ENCODE measurements at places on chromosomes 12 and 14. TPM values are rescaled to one million over a fixed set of nuclear protein-coding genes. Genes with fewer than 3 reads are reported as not detected.

- H3K36me3 ChIP-seq, result no peaks in the 10 kb centered on the region
- H3K4me1 ChIP-seq, result peaks cover 6% of the 10 kb centered on the region
These were observed 8.6 kb upstream of the EPS8 start for GRCh38 chr12:15797818-15798217.

DNA sequence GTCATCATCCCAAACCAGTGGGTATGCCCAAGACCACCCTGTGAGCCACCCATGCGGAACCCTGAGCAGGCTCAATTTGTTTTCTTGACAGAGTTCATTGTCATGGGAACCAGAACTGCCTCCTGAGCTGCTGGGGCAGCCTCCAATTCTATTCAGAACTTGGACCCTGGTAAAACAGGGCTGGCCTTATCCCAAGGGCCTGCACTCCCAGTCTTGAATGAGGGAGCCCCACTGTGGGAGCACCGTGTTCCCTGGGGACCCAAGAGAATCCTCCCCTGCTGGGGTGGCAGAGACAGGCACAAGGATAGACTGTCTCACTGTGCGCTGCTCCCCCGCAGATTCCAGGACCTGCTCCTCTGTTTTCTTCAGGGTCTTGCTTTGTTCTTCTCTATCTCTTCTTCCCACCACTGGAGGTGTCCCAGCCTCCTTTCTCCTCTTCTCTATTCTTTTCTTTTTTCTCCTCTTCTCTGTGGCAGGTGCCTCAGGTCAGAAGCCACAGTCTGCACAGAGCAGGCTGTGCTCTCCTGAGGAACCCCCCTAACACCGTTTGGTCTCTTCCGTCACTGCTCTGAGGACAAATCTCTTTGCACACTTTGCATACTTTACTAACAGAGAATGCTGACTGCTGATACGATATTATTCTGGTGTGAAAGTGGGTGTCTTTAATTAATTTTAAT, 31.2 kb upstream of the CHPT1 start:
- H3K4me1 ChIP-seq, result no peaks in the 10 kb centered on the region
- no peak overlapping the region for H3K4me3 ChIP-seq
- no peaks in the 10 kb centered on the region for H3K27me3 ChIP-seq
- no peak for DNase-seq

DNA sequence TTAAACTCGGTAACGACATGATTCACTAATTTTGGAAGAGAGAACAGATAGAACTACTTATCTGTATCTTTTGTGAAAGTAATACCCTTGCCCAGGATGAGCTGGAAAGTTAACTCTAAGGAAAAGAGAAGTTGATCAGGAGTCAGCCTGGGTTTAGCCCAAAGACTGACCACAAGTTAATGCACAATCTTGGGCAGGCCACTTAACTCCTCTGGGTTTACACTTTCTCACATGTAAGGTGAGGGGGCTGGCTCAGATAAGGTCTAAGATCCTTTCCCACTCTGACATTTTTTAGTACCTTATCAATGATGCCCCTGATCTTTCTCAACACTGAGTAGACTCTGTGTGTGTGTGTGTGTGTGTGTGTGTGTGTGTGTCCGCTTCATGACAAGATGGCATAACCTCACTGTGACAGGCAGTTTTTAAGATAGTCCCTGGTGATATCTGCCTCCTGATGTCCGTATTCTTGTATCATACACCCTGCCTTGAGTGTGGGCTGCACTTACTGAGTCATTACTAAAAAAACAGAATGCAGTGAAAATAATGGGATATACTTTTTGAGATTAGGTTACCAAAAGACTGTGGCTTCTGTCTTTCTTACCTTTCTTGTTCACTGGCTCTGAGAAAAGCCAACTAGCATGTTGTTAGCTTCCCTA, 56.2 kb upstream of the CCDC198 start:
- H3K4me1 ChIP-seq, result no peaks in the 10 kb centered on the region
- no peak for DNase-seq
- H3K4me3 ChIP-seq, result no peak overlapping the region

DNA sequence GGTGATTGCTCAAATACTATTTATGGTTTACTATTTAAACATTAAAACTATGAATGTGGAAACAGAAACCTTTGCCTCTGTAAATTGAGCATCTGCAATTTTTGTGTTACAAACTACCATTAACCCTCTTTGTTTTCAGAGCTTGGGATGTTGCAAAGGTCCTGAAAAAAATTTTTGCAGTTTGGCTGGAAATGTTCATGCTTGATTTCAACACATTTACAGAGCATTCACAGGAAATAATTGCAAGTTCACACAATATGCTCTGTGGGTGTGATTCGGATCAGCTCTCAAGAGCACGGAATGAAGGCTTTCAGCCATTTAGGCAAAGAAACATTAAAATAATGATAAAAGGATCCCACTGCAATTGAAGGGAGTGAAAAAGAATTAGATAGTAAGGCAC, 232.9 kb downstream of the ATP23 start:
- no peaks in the 10 kb centered on the region for H3K27me3 ChIP-seq
- H3K4me1 ChIP-seq, result no peaks in the 10 kb centered on the region
- H3K36me3 ChIP-seq, result no peaks in the 10 kb centered on the region
- no peak for DNase-seq
- H3K27ac ChIP-seq, result no peak overlapping the region
- no peak overlapping the region for H3K4me3 ChIP-seq

DNA sequence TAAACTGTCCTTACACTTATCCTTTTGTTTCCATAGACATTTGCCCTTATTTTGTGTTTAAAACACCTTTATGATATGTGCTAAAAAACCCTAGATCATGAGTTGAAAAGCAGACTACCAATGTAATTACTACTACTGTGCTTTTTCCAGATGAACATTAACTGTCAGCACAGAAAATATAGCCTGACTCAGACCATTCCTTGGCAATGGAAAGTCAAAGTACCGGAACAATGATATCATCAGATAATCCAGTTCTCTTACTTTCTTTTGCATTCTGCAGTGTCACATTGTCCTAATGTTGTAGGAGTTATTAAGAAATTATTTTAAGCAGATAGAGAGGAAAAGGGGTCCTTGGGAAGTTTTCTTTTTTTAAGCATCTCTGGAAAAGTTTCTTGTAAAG, 1189.0 kb upstream of the FLRT2 start:
- no peak overlapping the region for H3K27ac ChIP-seq
- no peaks in the 10 kb centered on the region for H3K27me3 ChIP-seq
- no peak overlapping the region for H3K4me3 ChIP-seq
- H3K36me3 ChIP-seq, result no peaks in the 10 kb centered on the region
- no peak for DNase-seq

GRCh38 chr14:69635981-69636639, 24.7 kb downstream of the SUSD6 start:
- H3K4me1 ChIP-seq, result peaks cover 29% of the 10 kb centered on the region
- H3K27ac ChIP-seq, result no peak overlapping the region
- H3K36me3 ChIP-seq, result no peaks in the 10 kb centered on the region
- DNase-seq, result no peak

- no peak overlapping the region for H3K27ac ChIP-seq
- H3K27me3 ChIP-seq, result no peaks in the 10 kb centered on the region
- H3K4me1 ChIP-seq, result no peaks in the 10 kb centered on the region
- no peak for DNase-seq
- no peaks in the 10 kb centered on the region for H3K36me3 ChIP-seq
- H3K4me3 ChIP-seq, result no peak overlapping the region
These were observed 193.8 kb downstream of the CHST11 start for GRCh38 chr12:104650541-104650940.

The LMO3 gene
- not detected for total RNA-seq

GRCh38 chr12:124727264-124727800, 136.3 kb downstream of the SCARB1 start:
- DNase-seq, result no peak
- H3K27ac ChIP-seq, result no peak overlapping the region
- peaks cover 36% of the 10 kb centered on the region for H3K4me1 ChIP-seq
- H3K36me3 ChIP-seq, result peaks cover 19% of the 10 kb centered on the region
- no peak overlapping the region for H3K4me3 ChIP-seq

GRCh38 chr12:115660211-115660805, 617.2 kb downstream of the MED13L start:
- H3K27me3 ChIP-seq, result no peaks in the 10 kb centered on the region
- DNase-seq, result peak; percentile 22
- H3K4me1 ChIP-seq, result peaks cover 6% of the 10 kb centered on the region
- no peaks in the 10 kb centered on the region for H3K36me3 ChIP-seq
- no peak overlapping the region for H3K4me3 ChIP-seq
- no peak overlapping the region for H3K27ac ChIP-seq

The LGR5 gene
- total RNA-seq, result not detected

The DAO gene
- total RNA-seq, result not detected

GRCh38 chr12:13566292-13566691, 369.8 kb downstream of the EMP1 start:
- H3K27me3 ChIP-seq, result no peaks in the 10 kb centered on the region
- no peak for DNase-seq
- no peaks in the 10 kb centered on the region for H3K36me3 ChIP-seq

- no peaks in the 10 kb centered on the region for H3K36me3 ChIP-seq
- no peak for DNase-seq
- H3K27ac ChIP-seq, result no peak overlapping the region
- H3K4me3 ChIP-seq, result no peak overlapping the region
- H3K4me1 ChIP-seq, result no peaks in the 10 kb centered on the region
- no peaks in the 10 kb centered on the region for H3K27me3 ChIP-seq
These were observed 14.9 kb upstream of the RESF1 start for GRCh38 chr12:31944299-31944698.

GRCh38 chr14:103516426-103517173, 6.0 kb downstream of the CKB start:
- H3K4me1 ChIP-seq, result peaks cover 13% of the 10 kb centered on the region
- H3K27ac ChIP-seq, result no peak overlapping the region
- H3K27me3 ChIP-seq, result peaks cover 2% of the 10 kb centered on the region
- no peak for DNase-seq
- H3K36me3 ChIP-seq, result no peaks in the 10 kb centered on the region

GRCh38 chr14:99666533-99666932, 17.6 kb upstream of the CYP46A1 start:
- no peak overlapping the region for H3K27ac ChIP-seq
- H3K4me3 ChIP-seq, result no peak overlapping the region
- DNase-seq, result no peak
- H3K36me3 ChIP-seq, result no peaks in the 10 kb centered on the region
- H3K4me1 ChIP-seq, result peaks cover 6% of the 10 kb centered on the region

- DNase-seq, result peak; percentile 65
- H3K27me3 ChIP-seq, result no peaks in the 10 kb centered on the region
- peak overlapping the region; percentile 48 for H3K27ac ChIP-seq
- peak overlapping the region; percentile 67 for H3K4me3 ChIP-seq
These were observed 547 bp upstream of the PYGL start for GRCh38 chr14:50944647-50945413.

The DCP1B gene
- 17.8 TPM for total RNA-seq

- no peak overlapping the region for H3K4me3 ChIP-seq
- no peak for DNase-seq
- no peaks in the 10 kb centered on the region for H3K27me3 ChIP-seq
- H3K36me3 ChIP-seq, result no peaks in the 10 kb centered on the region
These were observed 941.5 kb upstream of the MDGA2 start for GRCh38 chr14:48616931-48617330.

The RTN1 gene
- 0.18 TPM for total RNA-seq

The MMAB gene
- total RNA-seq, result 17.8 TPM

DNA sequence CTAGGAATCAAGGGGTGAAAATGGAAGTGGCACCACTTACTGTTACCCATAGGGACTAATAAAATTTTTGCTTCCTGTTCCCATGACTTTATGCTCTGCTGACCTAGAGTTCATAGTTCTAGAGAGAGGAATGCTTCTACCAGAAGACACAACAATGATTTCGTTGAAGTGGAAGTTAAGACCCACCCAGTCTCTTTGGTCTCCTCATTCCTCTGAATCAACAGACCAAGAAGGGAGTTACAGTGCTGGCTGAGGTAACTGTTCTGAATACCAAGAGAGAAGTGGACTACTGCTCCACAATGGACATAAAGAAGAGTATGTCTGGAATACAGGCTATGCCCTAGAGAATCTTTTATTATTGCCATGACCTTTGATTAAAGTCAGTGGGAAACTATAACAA, 23.5 kb upstream of the DYRK2 start:
- H3K27me3 ChIP-seq, result no peaks in the 10 kb centered on the region
- no peaks in the 10 kb centered on the region for H3K4me1 ChIP-seq
- H3K4me3 ChIP-seq, result no peak overlapping the region
- no peaks in the 10 kb centered on the region for H3K36me3 ChIP-seq

The PA2G4 gene
- 249 TPM for total RNA-seq

DNA sequence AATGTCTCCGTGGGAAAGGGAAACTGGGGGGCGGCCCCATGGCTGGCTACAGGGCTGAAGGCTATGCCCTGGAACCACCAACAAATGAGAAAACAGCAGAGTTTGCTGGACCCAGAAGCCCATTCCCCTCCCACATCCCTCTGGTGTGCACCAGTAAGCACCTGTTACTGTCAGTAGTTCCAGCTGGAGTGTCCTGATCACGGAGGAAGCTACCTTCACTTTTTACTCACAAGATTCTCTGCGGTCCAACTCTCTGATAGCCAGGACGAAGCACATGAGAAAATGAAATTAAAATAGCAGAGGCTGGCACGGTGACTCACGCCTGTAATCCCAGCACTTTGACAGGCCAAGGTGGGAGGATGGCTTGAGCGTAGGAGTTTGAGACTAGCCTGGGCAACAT, 22.7 kb upstream of the MEG3 start:
- no peak overlapping the region for H3K4me3 ChIP-seq
- H3K36me3 ChIP-seq, result no peaks in the 10 kb centered on the region
- no peaks in the 10 kb centered on the region for H3K4me1 ChIP-seq
- DNase-seq, result no peak

- no peak for DNase-seq
- H3K27ac ChIP-seq, result no peak overlapping the region
- H3K4me1 ChIP-seq, result peaks cover 7% of the 10 kb centered on the region
- H3K27me3 ChIP-seq, result peaks cover 6% of the 10 kb centered on the region
- H3K36me3 ChIP-seq, result no peaks in the 10 kb centered on the region
These were observed 34.5 kb upstream of the RIC8B start for GRCh38 chr12:106739815-106740530.

- no peak overlapping the region for H3K4me3 ChIP-seq
- no peaks in the 10 kb centered on the region for H3K4me1 ChIP-seq
- H3K27me3 ChIP-seq, result no peaks in the 10 kb centered on the region
- no peak overlapping the region for H3K27ac ChIP-seq
These were observed 213.0 kb downstream of the KITLG start for GRCh38 chr12:88367231-88367630.

GRCh38 chr12:93689076-93689834, 12.1 kb downstream of the CRADD start:
- no peaks in the 10 kb centered on the region for H3K27me3 ChIP-seq
- H3K4me3 ChIP-seq, result no peak overlapping the region
- no peak overlapping the region for H3K27ac ChIP-seq
- H3K4me1 ChIP-seq, result peaks cover 8% of the 10 kb centered on the region
- DNase-seq, result no peak
- H3K36me3 ChIP-seq, result no peaks in the 10 kb centered on the region

- no peak overlapping the region for H3K27ac ChIP-seq
- no peaks in the 10 kb centered on the region for H3K4me1 ChIP-seq
- H3K27me3 ChIP-seq, result no peaks in the 10 kb centered on the region
- no peak overlapping the region for H3K4me3 ChIP-seq
- DNase-seq, result no peak
- peaks cover 14% of the 10 kb centered on the region for H3K36me3 ChIP-seq
These were observed 26.3 kb downstream of the IL31 start for GRCh38 chr12:122147514-122148290.

The HCAR2 gene
- not detected for total RNA-seq

The SMIM41 gene
- not detected for total RNA-seq
